ENCODE measurements at places on chromosomes 4 and X.

GRCh38 chr4:164536814-164537213, 217.1 kb upstream of the SMIM31 start:
- DNase-seq: no peak

- DNase-seq: no peak
Measured at GRCh38 chr4:137359691-137360315, 172.5 kb downstream of the PCDH18 start.

GRCh38 chr4:182107931-182108330, 135.3 kb upstream of the TENM3 start:
- no peak for DNase-seq

GRCh38 chr4:54726907-54727306, 69.2 kb downstream of the KIT start:
- DNase-seq: no peak

DNA sequence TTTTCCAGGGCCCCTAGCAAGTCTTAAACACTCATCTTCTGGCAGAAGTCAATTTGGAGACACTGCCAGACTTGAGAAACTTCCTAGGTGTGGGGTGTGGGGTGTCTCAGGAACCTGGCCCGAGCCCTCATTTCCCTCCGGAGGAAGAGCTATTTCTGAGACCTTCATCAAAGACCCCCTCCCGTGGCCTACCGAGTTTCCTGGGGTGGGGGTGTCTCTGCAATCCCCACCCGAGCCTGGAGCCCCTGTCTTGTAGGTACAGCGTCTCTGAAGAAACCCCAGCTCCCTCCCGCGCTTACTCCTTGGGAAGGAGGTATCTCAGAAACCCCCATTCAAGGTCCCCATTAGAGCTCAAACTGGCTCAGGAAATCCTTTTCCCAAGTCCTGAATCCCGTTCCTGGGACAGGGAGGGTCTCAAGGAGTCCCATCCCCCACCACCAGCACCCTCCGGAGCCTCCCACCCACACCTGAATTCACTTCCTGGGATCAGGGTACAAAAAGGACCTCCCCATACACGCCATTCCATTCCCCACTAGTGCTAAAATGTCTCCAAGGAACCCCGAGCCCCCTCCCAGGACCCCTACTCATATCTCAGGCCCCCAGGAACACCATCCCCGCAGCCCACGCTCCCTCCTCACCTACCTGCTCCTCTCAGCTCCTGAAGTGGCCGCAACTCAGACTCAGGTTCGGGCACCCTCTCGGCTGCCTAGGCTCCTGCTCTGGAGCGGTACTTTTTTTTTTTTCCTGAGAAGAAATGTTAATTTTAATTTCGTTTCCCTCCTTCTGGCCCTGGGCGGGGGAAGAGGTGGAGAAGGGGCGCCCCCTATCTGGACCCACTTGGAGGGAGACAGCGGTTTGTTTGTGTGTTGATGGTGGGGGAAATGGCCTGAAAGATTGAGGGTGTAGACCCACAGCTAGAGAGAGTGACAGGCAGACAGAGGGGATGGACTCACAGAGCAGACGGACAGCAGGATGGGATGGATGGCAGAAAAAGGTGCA, 1.1 kb downstream of the SLC38A5 start:
- DNase-seq: no peak

DNA sequence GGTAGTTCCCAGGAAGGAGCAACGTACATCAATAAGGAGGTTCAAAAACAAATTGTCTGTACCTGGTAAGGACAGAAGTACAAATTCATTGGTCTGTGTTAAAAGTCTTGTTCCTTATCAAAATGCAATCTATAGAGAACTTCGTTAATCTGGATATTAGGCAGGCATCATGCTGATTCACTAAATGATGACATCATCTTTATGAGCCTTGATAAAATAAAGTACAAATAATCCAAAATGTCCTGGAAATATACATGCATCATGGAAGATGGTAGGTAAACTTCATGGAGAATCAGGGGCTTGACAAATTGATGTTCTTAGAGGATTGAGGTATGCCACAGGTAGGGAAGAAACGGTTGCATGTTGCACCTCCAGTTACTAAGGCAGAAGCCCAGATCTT, 433.9 kb downstream of the TRIML1 start:
- DNase-seq: no peak

Measured in stimulated activated CD8-positive, alpha-beta memory T cell treated with anti-CD3 and anti-CD28 coated beads, Interleukin-7, amount 100 ng/mL, for 1 hour (primary cell).